ENCODE measurements at places on chromosomes 5 and 9.

DNA sequence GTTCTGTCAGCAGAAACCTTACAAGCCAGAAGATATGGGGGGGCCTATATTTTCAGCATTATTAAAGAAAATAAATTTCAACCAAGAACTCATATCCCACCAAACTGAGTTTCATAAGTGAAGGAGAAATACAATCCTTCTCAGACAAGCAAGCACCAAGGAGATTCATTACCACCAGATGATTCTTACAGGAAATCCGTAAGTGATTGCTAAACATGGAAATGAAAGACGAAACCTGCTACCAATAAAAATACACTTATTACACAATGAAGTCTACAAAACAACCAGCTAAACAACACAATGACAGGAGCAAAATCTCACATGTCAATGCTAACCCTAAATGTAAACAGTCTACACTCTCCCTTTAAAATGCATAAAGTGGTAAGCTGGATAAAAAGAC is 17.8 kb upstream of the C9orf72 start:
- H3K4me1 ChIP-seq, result peaks cover 24% of the 10 kb centered on the region
- peaks cover 2% of the 10 kb centered on the region for H3K27me3 ChIP-seq
- H3K36me3 ChIP-seq, result no peaks in the 10 kb centered on the region
- no peak for DNase-seq
- no peak overlapping the region for H3K27ac ChIP-seq

- no peak overlapping the region for H3K4me3 ChIP-seq
- DNase-seq, result no peak
- H3K4me1 ChIP-seq, result peaks cover 5% of the 10 kb centered on the region
- H3K27me3 ChIP-seq, result no peaks in the 10 kb centered on the region
These were observed 360.1 kb upstream of the RIOK2 start for GRCh38 chr5:97543166-97543565.

DNA sequence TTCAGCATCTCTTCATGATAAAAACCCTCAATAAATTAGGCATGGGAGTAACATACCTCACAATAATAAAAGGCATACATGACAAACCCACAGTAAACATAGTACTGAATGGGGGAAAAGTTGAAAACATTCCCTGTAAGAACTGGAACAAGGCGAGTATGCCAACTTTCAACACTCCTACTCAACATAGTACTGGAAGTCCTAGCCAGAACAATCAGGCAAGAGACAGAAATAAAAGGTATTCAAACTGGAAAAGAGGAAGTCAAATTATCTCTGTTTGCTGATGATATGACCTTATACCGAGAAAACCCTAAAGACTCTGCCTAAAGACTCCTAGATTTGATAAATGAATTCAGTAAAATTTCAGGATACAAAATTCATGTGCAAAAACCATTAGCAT is 167.6 kb downstream of the TMEM38B start:
- no peaks in the 10 kb centered on the region for H3K36me3 ChIP-seq
- H3K4me3 ChIP-seq, result no peak overlapping the region
- H3K4me1 ChIP-seq, result peaks cover 24% of the 10 kb centered on the region

DNA sequence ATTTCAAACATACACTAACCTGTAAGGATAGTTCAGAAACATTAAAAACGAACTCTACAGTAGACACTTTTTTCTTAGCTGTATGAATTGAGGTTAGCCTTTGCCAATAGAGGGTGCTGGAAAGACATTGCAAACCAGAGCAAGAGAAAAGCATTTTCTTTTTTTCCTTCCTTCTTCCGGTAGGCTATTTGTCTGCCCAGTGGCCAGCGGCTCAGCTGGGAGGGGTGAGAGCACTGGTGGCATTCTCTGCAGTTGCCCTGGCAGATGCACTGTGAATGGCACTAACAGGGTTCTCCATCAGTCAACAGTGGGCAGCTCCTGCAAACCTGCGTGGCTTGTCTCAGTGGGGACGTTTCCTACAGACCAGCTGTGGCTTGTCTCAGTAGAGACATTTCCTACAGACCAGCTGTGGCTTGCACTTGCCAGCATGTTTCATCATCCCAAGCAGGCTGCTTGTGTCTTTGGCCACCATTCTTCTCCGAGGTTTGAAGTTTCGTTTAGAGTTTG is 984.5 kb upstream of the CDH18 start:
- no peaks in the 10 kb centered on the region for H3K27me3 ChIP-seq
- DNase-seq, result no peak
- no peaks in the 10 kb centered on the region for H3K36me3 ChIP-seq
- peak overlapping the region; percentile 50 for H3K27ac ChIP-seq
- H3K4me1 ChIP-seq, result peaks cover 11% of the 10 kb centered on the region

DNA sequence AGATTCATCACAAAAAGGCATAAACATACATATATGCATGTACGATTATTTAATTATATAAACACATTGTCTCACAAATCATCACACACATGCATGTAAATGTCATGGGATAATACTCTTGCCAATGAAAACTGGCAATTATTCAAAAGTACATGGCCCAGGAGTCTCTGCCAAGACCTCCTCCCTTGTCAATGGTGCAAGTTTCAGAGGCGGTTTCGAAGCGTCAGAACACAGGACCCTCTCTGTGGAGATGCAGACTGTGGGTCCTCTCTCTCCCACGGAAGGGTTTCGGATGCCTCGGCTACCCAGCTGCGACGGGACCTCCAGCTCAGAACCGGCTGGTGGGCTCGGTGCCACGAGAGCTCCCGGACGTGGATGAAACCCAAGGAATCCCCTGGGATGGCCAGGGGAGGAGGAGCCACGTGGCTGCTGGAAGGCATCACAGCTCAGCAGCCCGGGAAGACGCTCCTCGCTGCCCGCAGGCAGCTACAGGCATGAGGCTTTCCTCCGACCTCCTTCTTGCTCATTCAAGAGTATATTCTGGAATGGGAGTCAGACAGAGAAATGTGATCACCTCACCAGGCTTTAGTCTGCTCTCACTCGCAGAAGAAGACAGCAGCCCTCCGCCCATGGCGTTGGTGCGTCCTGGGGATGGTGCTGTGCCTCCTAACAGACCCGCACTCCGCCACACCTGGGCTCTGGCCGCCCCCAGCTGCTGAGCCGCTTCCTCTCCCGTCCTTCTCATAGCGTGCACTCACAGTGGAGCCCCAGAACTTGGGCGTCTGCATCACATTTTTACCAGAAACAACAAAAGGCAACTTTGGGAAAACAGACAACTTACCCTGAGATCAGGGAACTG is 308.8 kb downstream of the IRX2 start:
- DNase-seq, result no peak
- H3K27ac ChIP-seq, result no peak overlapping the region
- H3K4me1 ChIP-seq, result no peaks in the 10 kb centered on the region

- no peaks in the 10 kb centered on the region for H3K27me3 ChIP-seq
- no peak overlapping the region for H3K27ac ChIP-seq
- no peak overlapping the region for H3K4me3 ChIP-seq
- peaks cover 5% of the 10 kb centered on the region for H3K36me3 ChIP-seq
- no peaks in the 10 kb centered on the region for H3K4me1 ChIP-seq
These were observed 18.7 kb upstream of the ICE1 start for GRCh38 chr5:5403741-5404140.

DNA sequence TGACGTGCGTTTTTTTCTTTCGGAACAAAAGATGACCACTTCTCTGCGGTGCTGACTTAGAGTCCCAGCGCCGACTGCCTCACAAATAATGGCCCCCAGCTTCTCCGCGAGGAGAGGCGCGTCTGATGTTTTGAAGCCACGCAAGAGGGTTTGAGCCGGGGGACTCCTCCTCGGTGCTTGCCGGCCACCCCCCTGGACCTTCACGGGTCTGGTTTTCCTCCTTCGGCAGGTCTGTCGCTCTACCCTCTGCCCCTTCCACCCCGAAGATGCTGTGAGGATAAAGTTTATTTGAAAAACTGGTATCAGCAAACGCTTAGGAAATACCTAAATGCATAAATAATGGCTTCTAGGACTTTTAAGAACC is 584 bp downstream of the USP20 start:
- H3K4me1 ChIP-seq, result peaks cover 46% of the 10 kb centered on the region
- H3K4me3 ChIP-seq, result peak overlapping the region; percentile 92
- H3K27me3 ChIP-seq, result no peaks in the 10 kb centered on the region
- H3K36me3 ChIP-seq, result peaks cover 25% of the 10 kb centered on the region
- DNase-seq, result no peak

GRCh38 chr5:74665273-74665672 is 19.8 kb upstream of the HEXB start:
- H3K36me3 ChIP-seq, result no peaks in the 10 kb centered on the region
- peaks cover 27% of the 10 kb centered on the region for H3K27me3 ChIP-seq
- H3K4me3 ChIP-seq, result no peak overlapping the region
- H3K27ac ChIP-seq, result no peak overlapping the region
- DNase-seq, result no peak

- H3K27ac ChIP-seq, result no peak overlapping the region
- peaks cover 19% of the 10 kb centered on the region for H3K4me1 ChIP-seq
- DNase-seq, result no peak
- H3K36me3 ChIP-seq, result no peaks in the 10 kb centered on the region
- no peak overlapping the region for H3K4me3 ChIP-seq
These were observed 10.9 kb downstream of the FYB1 start for GRCh38 chr5:39208471-39208870.

DNA sequence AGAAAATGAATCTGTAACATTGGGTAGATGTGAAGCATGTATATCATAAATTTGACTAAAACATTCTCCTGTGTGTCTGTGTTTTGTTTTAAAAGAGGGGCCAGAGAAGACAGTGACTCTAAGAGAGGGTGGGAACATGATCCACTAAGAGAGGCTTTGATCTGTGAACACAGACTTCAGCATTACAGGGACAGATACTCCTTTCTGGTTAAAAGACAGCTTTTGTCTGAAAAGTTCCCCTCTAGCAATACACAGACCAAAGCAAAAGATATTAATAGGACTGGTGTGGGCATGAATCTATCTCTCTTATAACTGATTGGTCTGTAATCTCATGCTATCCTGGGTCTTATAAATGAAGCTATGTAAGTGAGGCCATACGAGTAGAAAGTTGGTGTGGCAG is 150.9 kb downstream of the NUDT12 start:
- H3K27ac ChIP-seq, result no peak overlapping the region
- no peak overlapping the region for H3K4me3 ChIP-seq
- no peaks in the 10 kb centered on the region for H3K27me3 ChIP-seq
- no peaks in the 10 kb centered on the region for H3K4me1 ChIP-seq
- DNase-seq, result no peak

- H3K4me1 ChIP-seq, result peaks cover 75% of the 10 kb centered on the region
- no peaks in the 10 kb centered on the region for H3K36me3 ChIP-seq
- H3K27ac ChIP-seq, result peak overlapping the region; percentile 51
- no peaks in the 10 kb centered on the region for H3K27me3 ChIP-seq
These were observed 72.6 kb upstream of the EQTN start for GRCh38 chr9:27369591-27369990.

DNA sequence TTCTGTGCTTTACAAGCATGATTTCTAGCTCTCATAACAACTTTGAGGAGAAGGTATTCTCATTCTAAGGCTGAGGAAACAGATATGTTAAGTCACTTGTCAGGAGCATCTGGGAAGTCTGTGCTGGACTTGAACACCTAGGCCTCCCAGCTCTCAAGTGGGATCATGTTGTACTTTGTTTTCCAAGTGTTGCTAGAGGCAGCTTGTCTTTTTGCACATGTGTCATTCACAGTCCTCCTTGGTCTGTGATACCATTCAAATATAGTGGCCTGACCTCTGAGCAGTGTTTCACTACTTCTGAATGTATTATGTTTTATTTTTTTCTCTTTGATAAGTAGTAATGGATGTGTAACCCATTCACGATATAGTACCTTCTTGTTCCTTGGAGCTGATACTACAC is 21.2 kb downstream of the ZSWIM6 start:
- DNase-seq, result no peak
- H3K27me3 ChIP-seq, result no peaks in the 10 kb centered on the region
- no peak overlapping the region for H3K27ac ChIP-seq
- no peak overlapping the region for H3K4me3 ChIP-seq
- H3K36me3 ChIP-seq, result no peaks in the 10 kb centered on the region
- H3K4me1 ChIP-seq, result peaks cover 41% of the 10 kb centered on the region

DNA sequence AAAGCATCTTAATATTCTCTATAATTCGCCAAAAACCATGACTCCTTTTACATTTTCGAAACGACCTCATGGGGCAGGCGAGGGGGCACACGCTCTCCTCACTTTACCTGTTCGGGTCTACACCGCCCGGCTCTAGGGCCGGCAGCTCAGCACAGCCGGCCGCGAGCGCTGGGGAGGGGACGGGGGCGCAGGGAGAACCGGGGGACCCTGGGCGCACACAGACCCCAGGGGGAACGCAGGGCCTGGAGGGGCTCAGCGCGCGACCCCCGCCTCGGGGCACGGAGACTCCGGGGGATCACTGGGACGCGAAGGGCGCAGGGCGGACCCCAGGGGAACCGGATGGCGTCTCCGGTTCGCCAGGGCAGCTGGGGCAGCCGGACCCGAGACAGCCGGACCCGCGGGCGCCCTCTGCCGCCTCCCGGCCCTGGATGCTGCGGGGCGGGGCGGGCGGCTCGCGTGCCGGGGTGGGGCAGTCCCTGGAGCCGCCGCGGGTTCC is at the start of gene AHRR:
TSS of gene AHRR (plus strand) at position 485 of the 496 bp plus-strand sequence. CDS start 22,189 bp downstream, outside the sequence.
- peak within 1 kb of the TSS; percentile 74 for H3K4me3 ChIP-seq
- DNase-seq, result peak; percentile 44
- peaks cover 29% of the 10 kb centered on the region for H3K27me3 ChIP-seq

GRCh38 chr9:104748359-104749031 is 1.0 kb downstream of the NIPSNAP3A start:
- H3K27me3 ChIP-seq, result no peaks in the 10 kb centered on the region
- peaks cover 34% of the 10 kb centered on the region for H3K36me3 ChIP-seq
- H3K27ac ChIP-seq, result peak overlapping the region; percentile 99
- peaks cover 31% of the 10 kb centered on the region for H3K4me1 ChIP-seq

DNA sequence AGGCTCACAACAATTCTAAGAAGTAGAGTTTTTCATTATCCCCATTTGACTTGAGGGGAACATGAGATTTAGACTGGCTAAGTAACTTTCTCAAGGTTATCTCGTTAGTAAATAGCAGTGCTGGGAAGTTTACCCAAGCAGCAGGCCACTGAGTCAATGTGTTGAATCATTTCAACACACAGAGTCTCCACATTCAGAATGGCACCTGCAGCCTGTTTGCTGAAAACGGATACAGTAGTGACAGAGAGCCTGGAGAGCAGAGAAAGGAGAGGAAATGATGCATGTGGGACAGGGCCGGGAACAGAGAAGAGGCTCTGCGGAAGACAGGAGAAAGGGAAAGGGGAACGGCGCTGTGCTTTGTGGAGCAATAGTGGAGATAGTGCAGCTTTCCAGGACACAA is 33.5 kb upstream of the ZSWIM6 start:
- H3K4me3 ChIP-seq, result no peak overlapping the region
- H3K36me3 ChIP-seq, result no peaks in the 10 kb centered on the region
- H3K4me1 ChIP-seq, result peaks cover 3% of the 10 kb centered on the region
- H3K27ac ChIP-seq, result no peak overlapping the region
- no peak for DNase-seq
- peaks cover 5% of the 10 kb centered on the region for H3K27me3 ChIP-seq

DNA sequence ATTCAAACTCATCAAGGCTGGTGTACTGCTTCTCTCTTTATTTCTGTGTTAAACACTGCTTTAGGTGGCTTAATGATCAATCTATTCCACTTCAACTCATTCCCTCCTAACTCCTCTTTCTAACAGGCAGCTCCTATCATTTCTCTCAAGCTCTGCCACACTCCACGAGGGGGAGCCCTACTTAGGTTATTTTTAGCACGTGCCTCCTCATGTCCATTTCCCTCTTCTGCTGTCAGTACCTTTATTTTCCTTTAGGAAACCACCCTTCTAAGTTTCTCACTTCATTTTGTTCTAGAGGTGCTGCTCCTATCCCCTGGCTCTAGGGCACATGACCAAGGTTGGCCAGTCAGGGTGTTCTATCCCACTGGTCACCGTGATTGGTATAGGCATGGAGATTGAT is 6.7 kb upstream of the BRINP1 start:
- H3K27me3 ChIP-seq, result peaks cover 14% of the 10 kb centered on the region
- H3K4me1 ChIP-seq, result no peaks in the 10 kb centered on the region
- H3K36me3 ChIP-seq, result no peaks in the 10 kb centered on the region

GRCh38 chr9:6869081-6869948 is 111.5 kb downstream of the KDM4C start:
- peaks cover 28% of the 10 kb centered on the region for H3K4me1 ChIP-seq
- H3K27ac ChIP-seq, result no peak overlapping the region
- DNase-seq, result no peak
- no peaks in the 10 kb centered on the region for H3K27me3 ChIP-seq
